Activated CD8-positive, alpha-beta memory T cell treated with anti-CD3 and anti-CD28 coated beads, Interleukin-2, amount 50 U/mL, for 48 hours (primary cell): ENCODE measurements at places on chromosomes 12 and 14.

DNA sequence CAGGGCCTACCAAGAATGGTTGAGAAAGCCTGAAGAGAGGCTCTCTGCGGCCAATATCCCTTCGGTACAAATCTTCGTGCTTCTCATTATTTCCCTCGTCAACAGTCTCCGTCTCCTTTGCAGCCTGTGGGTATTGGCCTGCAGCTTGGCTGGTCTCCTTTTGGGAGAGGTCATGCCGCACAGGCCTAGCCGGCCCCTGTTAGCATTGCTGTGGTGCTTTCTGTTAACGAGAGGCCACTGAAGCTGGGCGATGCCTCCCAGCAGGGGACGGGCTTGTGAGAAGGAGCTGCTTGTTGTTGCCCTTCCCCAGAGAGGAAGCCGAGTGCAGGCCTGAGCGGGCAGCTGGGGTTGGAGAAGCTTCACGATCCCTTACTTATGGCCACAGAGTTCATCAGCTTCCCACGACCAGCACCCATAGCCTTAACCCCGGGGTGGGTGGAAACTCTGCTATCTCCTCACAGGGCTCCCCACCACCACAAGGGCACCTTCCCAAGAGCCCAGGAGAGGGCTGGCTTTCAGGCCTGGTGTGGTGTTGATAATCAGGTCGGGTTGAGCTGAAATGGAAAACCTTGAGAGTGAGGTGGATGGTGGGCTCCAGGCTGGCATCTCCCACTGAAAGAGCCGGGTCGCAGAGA is 228.6 kb downstream of the ZFP36L1 start:
- DNase-seq: no peak

DNA sequence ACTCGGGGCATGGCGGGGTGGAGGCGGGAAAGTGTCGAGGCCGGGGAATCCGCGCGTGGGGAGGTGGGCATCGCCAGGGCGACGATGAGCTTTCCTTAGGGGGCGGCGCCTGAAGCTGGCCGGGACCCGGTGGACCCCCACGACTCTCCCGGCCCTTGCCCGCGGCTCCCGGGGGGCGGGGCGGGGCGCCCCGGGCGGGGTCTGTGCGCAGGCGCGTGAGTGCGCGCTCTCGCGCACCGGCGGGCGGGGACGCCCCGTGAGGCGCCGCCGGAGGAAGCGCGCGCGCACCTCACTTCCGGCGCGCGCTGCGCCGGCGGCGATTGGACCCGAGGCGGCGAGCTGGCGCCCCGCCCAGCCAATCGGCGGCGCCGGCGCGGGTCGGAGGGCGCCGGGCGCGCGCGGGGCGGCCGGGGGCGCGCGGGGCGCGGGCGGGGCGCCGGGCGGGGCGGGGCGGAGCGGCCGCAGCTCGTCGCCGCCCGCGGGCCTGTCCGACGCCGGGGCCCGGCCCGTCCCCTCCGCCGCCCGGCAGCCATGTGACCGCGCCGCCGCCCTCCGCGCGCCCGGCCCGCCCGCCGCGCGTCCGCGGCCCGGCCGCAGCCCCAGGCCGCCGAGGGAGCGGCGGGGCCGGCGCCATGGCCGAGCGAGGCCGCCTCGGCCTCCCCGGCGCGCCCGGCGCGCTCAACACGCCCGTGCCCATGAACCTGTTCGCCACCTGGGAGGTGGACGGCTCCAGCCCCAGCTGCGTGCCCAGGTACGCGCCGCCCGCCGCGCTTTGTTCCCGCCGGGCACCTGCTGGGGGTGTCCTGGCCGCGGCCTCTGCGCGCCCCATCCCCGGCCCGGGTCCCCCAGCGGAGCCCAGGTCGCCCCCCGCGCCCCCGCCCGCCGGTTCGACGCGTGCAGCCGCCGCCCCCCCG is at the start of gene PACS2:
Gene PACS2 (plus strand): TSS at position 462 of the 914 bp plus-strand sequence. CDS start 171 bp downstream, at position 633.
- DNase-seq: peak; percentile 87

DNA sequence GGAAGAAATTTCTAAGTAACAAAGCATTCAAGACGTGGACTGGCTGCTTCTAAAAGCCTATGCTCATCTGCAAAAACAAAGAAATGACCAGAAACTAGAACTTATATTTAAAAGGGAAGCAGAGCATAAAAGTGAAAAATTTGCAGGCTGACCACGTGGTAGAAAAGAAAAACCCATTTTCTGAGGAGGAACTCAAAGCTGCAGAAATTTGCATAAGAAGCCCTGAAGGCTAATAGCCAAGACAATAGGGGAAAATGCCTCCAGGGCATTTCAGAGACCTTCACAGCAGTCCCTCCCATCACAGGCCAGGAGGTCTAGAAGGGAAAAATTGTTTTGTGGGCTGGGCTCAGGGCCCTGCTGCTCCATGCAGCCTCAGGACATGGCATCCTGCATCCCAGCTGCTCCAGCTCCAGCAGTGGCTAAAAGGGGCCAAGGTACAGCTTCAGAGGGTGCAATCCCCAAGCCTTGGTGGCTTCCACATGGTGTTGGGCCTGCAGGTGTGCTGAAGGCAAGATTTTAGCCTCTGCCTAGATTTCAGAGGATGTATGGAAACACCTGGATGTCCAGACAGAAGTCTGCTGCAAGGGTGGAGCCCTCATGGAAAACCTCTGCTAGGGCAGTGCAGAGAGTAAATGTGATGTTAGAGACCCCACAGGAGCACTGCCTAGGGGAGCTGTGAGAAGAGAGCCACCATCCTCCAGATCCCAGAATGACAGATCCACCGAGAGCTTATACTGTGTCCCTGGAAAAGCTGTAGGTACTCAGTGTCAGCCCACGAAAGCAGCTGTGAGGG is 55.5 kb downstream of the CHGA start:
- DNase-seq: no peak

- no peak for DNase-seq
These were observed 307.4 kb upstream of the NOVA1 start for GRCh38 chr14:26905229-26905628.

DNA sequence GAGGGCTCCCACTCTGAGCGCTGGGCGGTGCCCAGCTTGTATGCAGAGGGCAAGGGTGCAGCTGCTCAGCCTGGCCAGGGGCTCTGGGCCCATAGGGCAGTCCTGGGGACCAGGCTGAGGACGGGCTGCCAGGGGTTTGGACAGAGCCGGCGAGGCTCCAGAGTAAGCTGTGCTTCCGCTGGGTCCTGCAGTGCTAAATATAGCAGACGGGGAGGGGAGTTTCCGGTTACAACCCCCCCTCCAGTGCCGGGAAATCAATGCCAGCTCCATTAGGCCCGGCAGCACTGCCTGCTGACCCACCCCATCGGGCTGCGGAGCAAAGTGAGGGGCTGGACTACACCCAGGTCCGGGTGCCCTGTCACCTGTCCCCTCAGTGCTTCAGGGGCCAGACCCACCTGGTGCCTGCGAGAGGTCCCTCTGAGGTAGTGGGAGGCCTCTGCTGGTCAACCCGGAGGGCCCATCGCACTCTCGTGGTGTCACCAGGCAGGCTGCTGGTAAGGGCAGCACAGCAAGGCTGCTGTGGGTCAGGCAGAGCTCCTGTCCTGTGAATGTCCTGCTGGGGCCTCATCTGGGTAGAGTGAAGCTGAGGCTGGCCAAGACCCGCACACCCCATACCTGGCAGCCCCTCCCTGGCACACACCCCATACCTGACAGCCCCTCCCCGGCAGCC is 2.6 kb upstream of the JAG2 start:
- DNase-seq: no peak

DNA sequence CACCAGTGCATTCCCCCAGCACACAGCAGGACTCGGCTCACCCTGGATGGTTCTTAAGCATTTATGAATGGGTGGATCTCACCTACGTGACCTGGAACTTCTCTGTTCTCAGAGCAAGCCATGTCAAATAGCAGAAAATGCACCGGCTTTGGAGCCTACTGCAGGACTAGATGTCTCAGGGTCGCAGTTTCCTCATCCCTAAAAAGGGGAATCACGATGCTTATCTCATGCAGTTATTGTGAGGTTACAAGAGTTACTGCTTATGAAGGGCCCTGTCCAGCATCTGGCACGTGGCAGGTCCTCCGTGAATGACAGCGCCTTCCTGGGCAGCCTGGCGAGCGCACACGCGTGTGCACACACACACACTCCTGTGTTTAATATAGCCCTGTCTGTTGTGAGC is 128.5 kb downstream of the ETV6 start:
- no peak for DNase-seq

DNA sequence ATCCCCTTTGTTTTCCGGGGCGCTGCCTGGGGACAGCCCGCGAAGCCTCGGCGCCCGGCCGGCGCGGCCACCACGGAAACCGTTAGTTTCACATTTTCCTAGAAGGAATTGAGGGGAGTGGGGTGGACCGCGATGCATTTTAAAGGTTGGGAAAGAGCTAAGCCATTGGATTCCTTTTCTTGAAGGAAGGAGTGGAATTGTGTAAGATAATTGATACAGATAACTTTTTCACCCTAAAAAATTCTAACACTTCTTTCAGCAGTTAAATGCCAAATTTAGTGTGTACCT is 137.1 kb downstream of the MON2 start:
- no peak for DNase-seq
